ENCODE measurements at places on chromosomes 16 and 17.
A peak's percentile ranks its signal among the peaks of the same experiment; 100 is the strongest.

- H3K36me3 ChIP-seq, result no peaks in the 10 kb centered on the region
- H3K4me3 ChIP-seq, result no peak overlapping the region
- H3K4me1 ChIP-seq, result peaks cover 10% of the 10 kb centered on the region
- DNase-seq, result no peak
These were observed 94.3 kb downstream of the SSH2 start for GRCh38 chr17:29835435-29836351.

DNA sequence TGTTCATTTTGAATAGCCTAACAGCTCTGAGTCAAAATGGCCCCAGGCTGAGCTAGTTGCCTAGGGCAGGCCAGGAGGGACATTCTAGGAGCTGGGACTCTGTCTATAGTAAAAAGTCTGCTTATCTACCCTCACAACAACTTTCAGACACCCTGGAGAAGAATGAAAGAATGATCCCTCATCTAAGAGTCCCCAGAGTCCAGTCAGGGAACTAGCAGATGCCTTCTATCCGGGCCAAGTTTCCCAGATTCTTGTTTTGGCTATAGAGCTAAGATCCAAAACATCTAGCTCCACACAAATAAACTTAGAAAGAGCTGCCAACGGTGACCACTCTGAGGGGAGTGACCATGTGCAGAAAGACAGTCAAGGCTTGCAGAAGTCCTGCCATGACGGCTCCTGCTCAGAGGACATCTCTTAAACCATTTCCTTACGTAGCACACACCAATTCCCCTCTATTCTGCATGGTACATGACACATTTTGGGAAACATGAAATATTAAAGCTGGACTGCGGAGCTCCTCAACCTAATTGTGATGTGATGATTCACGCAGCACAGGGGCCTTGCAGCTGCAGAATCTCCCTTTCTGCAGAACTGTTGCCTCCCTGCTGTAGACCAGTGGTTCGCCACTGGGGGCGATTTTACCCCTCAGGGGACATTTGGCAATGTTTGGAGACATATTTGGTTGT is 24.2 kb downstream of the FAM20A start:
- no peak for DNase-seq
- H3K27ac ChIP-seq, result peak overlapping the region; percentile 23
- H3K36me3 ChIP-seq, result no peaks in the 10 kb centered on the region
- H3K4me1 ChIP-seq, result peaks cover 4% of the 10 kb centered on the region
- no peak overlapping the region for H3K4me3 ChIP-seq
- no peaks in the 10 kb centered on the region for H3K27me3 ChIP-seq

DNA sequence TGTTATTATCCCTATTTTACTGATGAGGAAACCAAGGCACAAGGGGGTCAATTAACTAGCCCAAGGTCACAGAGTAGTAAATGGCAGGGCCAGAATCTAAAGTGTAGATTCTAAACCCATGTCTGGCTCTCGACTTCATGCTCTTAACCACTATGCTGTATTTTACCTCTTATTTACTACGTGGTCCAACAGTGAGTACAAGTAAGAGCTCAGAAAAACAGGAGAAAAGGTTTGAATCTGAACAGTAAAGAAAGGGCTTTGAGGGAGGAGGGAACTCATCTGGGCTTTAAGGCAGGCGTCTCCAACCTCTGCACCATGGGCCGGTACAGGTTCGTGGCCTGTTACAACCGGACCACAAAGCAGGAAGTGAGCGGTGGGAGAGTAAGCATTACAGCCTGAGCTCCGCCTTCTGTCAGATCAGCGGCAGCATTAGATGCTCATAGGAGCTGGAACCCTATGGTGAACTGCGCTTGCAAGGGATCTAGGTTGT is 62.9 kb downstream of the SMURF2 start:
- no peak overlapping the region for H3K27ac ChIP-seq
- H3K27me3 ChIP-seq, result no peaks in the 10 kb centered on the region
- DNase-seq, result no peak
- no peaks in the 10 kb centered on the region for H3K4me1 ChIP-seq
- no peak overlapping the region for H3K4me3 ChIP-seq
- H3K36me3 ChIP-seq, result no peaks in the 10 kb centered on the region

DNA sequence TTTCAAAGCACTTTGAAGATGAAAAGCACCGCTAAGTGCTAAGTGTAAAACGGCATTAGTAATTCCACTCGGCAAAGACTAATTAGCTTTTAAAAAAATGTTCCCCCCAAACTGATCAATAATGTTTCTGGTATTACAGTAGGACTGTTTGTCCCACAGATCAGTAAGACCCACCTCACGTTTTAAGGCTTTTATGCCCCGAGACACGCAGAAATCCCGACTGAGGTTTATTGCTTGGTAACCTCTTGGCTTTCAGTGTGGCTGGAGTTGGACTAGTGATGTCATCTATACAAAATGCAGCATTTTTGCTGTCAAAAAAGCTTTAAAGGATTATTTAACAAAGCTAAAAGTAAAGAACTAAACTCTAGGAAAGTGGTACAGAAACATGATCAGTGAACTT is 414.6 kb upstream of the PSMD7 start:
- DNase-seq, result no peak
- no peak overlapping the region for H3K4me3 ChIP-seq
- no peaks in the 10 kb centered on the region for H3K36me3 ChIP-seq
- H3K27ac ChIP-seq, result no peak overlapping the region
- H3K4me1 ChIP-seq, result no peaks in the 10 kb centered on the region

DNA sequence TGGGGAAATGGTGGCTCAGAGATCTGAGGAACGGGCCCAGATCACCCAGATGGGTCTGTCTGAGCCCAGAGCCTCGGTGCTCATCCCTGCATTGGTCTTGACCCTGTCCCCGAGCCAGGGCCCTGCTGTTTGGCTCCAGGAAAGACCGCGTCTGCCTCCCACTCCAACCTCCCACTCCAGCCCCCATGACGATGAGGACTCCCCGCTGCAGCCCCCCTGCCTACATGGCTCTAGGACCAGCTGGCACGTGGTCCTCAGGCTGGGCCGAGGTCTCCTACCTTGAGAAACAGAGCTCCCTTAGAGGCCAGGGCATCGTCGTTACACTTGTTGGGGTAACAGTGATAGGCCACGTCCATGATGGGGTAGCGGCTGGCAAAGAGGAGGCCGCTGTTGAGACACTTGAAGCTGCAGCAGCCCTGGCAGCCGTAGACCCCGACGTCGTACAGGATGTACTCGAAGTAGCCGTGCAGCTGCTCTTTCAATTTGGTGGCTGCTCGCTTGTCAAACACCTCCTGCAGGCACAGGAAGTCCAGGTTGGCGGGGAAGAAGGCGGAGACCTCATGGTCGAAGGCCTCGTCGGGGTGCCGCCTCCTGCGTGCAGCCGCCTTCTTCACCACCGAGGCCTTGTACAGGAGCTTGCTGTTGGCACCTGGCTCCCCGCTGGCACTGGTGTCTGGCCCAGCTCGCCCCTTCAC is 59.9 kb downstream of the PRMT7 start:
- no peak overlapping the region for H3K27ac ChIP-seq
- DNase-seq, result no peak
- H3K4me1 ChIP-seq, result no peaks in the 10 kb centered on the region

- DNase-seq, result no peak
- peak overlapping the region; percentile 90 for H3K27ac ChIP-seq
- H3K4me3 ChIP-seq, result peak overlapping the region; percentile 18
- H3K4me1 ChIP-seq, result peaks cover 62% of the 10 kb centered on the region
These were observed 8.1 kb downstream of the CYGB start for GRCh38 chr17:76529224-76530094.

DNA sequence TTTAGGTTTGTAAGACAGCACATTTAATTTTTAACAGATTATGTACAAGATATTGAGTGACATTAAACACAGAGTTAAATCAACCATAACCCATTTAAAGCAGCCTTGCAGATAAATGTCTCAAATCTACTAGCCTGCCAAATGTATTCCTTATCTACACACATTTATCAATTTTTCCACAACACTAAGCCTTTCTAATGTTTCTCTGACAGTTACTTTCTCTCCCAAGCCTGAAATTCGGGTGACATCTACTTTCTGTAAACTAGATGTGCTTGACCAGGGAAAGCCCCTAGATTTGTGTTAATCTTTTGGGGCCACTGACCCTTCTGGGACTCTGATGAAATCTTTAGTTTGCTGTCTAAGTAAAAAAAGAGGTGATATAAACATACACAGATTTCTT is 69.0 kb downstream of the CDH13 start:
- H3K4me3 ChIP-seq, result no peak overlapping the region
- H3K27ac ChIP-seq, result no peak overlapping the region
- no peaks in the 10 kb centered on the region for H3K36me3 ChIP-seq
- DNase-seq, result no peak
- peaks cover 22% of the 10 kb centered on the region for H3K4me1 ChIP-seq

GRCh38 chr16:81848306-81848853 is 69.3 kb downstream of the PLCG2 start:
- no peaks in the 10 kb centered on the region for H3K4me1 ChIP-seq
- H3K36me3 ChIP-seq, result no peaks in the 10 kb centered on the region
- no peak overlapping the region for H3K4me3 ChIP-seq

DNA sequence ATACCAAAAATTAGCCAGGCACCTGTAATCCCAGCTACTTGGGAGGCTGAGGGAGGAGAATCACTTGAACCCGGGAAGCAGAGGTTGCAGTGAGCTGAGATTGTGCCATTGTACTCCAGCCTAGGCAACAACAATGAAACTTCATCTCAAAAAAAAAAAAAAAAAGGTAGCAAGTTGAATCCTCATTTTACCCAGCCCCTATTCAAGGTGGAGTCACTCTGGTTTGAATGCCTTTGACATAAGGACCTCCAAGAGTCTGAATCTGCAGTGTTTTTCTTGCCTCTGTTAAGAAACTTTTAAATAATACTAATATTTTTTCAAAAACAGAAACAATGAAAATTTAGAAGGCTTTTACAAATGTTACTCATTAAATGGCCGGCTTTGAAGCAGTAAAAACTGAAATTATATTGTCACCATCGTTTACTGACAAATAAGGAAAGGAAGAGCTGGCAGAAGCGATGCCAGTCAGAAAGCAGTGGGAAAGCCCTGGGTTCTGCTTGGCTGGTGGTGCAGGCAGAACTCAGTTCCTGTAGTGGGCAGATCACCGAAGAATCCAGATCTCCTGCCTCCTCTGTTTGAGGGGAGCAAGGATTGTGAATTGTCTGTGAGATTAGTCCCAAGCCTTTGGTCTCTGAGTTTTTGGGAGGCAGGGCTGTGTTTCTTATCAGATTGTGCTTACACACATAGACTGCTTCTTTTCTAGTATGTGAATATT is 99.7 kb upstream of the HAS3 start:
- no peaks in the 10 kb centered on the region for H3K4me1 ChIP-seq
- no peaks in the 10 kb centered on the region for H3K36me3 ChIP-seq
- H3K27ac ChIP-seq, result no peak overlapping the region

GRCh38 chr17:17137731-17138585 is 68.2 kb downstream of the PLD6 start:
- no peaks in the 10 kb centered on the region for H3K27me3 ChIP-seq
- DNase-seq, result no peak
- peaks cover 46% of the 10 kb centered on the region for H3K36me3 ChIP-seq
- H3K4me1 ChIP-seq, result peaks cover 9% of the 10 kb centered on the region
- H3K27ac ChIP-seq, result no peak overlapping the region
- no peak overlapping the region for H3K4me3 ChIP-seq

DNA sequence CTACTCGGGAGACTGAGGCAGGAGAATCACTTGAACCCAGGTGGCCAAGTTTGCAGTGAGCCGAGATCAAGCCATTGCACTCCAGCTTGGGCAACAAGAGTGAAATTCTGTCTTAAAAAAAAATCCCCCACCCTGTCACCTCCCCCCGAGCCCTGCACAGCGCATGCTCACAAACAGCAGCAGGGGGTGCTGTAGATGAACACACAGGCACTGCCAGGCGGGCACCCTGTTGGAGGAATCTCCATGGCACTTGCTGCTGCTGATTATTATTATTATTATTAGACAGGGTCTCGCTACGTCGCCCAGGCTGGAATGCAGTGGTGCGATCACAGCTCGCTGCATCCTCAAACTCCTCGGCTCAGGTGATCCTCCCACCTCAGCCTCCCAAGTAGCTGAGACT is 24.6 kb downstream of the FZD2 start:
- peaks cover 35% of the 10 kb centered on the region for H3K27me3 ChIP-seq
- H3K4me1 ChIP-seq, result no peaks in the 10 kb centered on the region
- H3K36me3 ChIP-seq, result no peaks in the 10 kb centered on the region
- no peak overlapping the region for H3K27ac ChIP-seq
- no peak overlapping the region for H3K4me3 ChIP-seq

GRCh38 chr17:9986754-9987382 is 81.8 kb upstream of the RCVRN start:
- no peaks in the 10 kb centered on the region for H3K36me3 ChIP-seq
- no peak overlapping the region for H3K27ac ChIP-seq
- DNase-seq, result no peak
- H3K27me3 ChIP-seq, result no peaks in the 10 kb centered on the region
- H3K4me3 ChIP-seq, result no peak overlapping the region
- peaks cover 8% of the 10 kb centered on the region for H3K4me1 ChIP-seq

GRCh38 chr17:43714465-43715149 is 44.0 kb downstream of the SOST start:
- H3K4me3 ChIP-seq, result no peak overlapping the region
- peaks cover 17% of the 10 kb centered on the region for H3K4me1 ChIP-seq
- no peaks in the 10 kb centered on the region for H3K36me3 ChIP-seq
- H3K27ac ChIP-seq, result no peak overlapping the region
- DNase-seq, result no peak

- H3K27ac ChIP-seq, result no peak overlapping the region
- H3K27me3 ChIP-seq, result no peaks in the 10 kb centered on the region
- H3K4me3 ChIP-seq, result no peak overlapping the region
- no peak for DNase-seq
- H3K4me1 ChIP-seq, result no peaks in the 10 kb centered on the region
- H3K36me3 ChIP-seq, result no peaks in the 10 kb centered on the region
These were observed 358.2 kb downstream of the KIF2B start for GRCh38 chr17:54180950-54181349.

- DNase-seq, result no peak
- no peaks in the 10 kb centered on the region for H3K27me3 ChIP-seq
- peaks cover 8% of the 10 kb centered on the region for H3K4me1 ChIP-seq
These were observed 16.6 kb upstream of the PITPNM3 start for GRCh38 chr17:6572972-6573370.

DNA sequence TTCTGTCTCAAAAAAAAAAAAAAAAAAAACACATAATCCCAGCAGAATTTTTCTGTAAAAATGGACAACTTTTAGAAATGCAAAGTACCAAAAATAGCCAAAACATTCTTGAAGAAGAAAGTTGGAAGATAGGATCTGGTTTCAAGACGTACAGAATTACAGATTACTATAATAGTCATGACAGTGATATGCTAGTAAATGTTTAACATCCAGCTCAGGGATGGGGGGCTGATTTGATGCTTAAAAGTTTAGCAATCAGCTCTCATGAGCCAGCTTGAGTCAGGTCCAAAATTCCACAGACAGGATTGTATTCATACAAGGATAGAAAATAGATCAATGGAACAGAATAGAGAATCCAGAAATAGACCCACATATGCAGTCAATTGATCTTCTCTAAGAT is 100.5 kb downstream of the CYB561 start:
- no peak overlapping the region for H3K27ac ChIP-seq
- no peaks in the 10 kb centered on the region for H3K27me3 ChIP-seq

- no peaks in the 10 kb centered on the region for H3K27me3 ChIP-seq
- H3K4me1 ChIP-seq, result no peaks in the 10 kb centered on the region
- no peak for DNase-seq
- no peaks in the 10 kb centered on the region for H3K36me3 ChIP-seq
- H3K27ac ChIP-seq, result no peak overlapping the region
- no peak overlapping the region for H3K4me3 ChIP-seq
These were observed 448.1 kb upstream of the DYNLRB2 start for GRCh38 chr16:80092681-80093080.

Data from esophagus muscularis mucosa (tissue), 4 donors.